ENCODE measurements at places on chromosomes 6 and 20. TPM values are rescaled to one million over a fixed set of nuclear protein-coding genes. Genes with fewer than 3 reads are reported as not detected.

The RBM24 gene
- total RNA-seq = 0.74 TPM

DNA sequence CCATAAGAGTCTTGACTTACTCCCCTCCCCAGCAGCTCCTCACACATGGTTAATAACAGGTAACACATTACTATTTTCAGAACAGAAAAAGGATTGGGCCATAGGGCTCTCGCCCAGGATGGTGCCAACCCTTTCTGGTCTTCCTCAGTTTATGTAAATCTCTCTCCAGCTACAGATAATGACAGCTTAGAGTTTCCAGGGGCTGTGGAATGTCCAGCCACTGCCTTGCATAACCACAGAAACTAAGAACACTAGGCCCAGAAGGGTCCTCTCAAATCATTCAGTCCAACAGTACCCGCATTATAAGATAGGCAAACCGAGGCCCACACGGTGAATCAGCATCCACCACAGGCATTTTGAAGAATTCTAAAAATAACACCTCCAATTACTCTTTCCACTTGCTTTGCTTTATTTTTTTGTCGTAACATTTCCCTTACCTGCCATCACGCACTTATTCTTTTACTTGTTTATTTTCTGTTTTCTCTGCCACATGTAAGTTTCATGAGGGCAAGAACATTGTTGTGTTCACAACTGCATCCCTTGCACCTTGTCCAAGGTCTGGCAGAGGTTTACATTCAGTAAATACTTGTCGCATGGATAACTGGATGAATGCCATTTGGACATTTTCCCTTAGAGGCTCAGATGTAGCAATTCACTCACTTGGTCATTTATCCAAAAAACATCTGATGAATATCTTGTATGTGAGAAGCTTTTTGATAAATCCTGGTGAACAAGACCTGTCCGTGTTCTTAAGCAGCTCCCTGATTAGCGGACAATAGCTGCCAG is 6.4 kb upstream of the SDC4 start:
- DNase-seq = no peak

DNA sequence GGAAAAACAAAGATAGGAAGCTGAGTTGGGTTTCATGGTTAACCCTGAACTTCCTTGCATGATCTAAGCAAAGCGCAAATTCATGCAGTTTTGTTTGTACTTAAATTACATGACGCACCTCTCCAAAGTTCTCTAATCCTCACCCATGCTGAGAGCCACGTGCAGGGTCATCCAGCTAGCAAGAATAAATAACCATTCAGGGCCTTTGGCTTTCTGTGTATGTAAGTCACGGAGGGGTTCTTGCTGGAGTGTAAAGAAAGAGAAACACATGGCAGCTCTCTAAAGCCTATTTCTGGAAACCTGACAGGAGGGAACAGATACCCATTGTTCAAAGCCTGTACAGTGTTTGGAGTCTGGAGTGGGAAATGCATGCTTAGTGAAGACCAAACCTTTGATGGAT is 171.7 kb upstream of the CCN2 start:
- DNase-seq = no peak

DNA sequence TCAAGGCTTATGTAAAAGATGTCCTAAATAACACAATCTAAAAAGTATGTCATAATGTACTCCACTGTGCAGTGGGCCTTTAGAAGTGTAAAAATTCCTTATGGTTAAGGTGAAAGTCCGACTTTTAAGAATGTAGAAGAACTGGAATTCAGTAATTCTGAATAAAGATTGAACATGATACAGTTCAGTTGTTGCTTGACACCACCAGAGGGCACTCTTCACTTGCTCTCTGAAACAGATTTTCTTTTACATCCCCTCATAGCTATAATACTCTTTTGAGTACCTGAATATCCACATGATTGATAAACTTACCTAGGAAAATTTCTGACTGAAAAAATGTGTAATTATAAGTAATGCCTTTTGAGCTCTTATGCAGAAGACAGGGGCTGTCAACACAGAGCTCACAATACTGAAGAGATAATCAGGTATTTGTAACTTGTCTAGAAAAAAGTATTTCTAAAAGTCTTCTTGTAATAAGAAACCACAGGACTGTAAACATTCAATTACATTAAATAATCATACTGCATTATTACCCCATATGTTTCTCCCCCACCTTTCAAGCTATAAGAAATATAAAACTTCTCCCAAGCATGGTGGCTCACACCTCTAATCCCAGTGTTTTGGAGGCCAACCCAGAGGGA is 92.1 kb downstream of the POPDC3 start:
- DNase-seq = peak; percentile 20

DNA sequence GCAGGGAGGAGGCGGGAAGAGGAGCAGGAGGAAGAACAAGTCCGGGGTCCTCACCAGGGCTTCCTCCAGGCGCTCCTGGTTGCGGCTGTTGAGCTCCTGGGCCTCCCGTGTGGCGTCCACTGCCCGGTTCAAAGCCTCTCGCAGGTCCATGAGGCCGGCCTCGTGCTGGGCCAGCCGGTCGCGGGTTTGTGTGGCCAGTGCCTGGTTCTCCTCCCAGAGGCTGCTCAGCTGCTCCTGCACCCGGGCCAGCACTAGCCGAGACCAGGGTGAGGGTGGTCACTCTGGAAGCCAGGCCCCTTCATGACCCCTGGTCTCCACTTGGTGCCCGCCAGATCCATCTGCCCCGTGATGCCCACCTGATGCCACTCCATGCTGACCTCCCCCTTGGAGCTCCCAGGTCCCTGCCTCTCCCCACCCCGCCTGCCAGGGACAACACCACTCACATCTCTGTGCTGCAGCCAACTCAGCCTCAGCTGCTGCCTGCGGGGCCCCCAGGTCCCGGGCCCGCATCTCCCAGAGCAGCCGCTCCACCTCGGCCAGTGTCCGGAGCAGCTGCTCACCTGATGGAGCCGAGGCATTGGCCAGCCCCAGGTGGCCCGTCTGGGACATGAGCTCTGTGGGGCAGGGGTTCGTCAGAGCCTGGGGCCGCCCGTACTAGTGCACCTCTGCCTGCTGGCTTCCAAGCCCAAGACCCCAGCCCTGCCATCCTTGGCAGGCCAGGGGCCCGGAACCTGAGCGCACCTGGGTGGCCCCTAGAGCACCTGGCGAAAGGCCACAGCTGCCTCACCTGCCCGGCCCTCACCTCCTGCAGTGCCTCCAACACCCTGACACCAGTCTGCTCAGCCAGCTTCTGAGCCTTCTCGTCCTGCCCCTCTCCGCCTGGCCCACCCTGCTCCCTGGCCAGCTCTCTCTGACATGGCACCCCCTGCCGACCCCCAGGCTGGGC is 15.9 kb downstream of the ADRM1 start:
- no peak for DNase-seq

Data from pulmonary artery endothelial cell (primary cell).